ENCODE measurements at places on chromosomes 11 and 22.

DNA sequence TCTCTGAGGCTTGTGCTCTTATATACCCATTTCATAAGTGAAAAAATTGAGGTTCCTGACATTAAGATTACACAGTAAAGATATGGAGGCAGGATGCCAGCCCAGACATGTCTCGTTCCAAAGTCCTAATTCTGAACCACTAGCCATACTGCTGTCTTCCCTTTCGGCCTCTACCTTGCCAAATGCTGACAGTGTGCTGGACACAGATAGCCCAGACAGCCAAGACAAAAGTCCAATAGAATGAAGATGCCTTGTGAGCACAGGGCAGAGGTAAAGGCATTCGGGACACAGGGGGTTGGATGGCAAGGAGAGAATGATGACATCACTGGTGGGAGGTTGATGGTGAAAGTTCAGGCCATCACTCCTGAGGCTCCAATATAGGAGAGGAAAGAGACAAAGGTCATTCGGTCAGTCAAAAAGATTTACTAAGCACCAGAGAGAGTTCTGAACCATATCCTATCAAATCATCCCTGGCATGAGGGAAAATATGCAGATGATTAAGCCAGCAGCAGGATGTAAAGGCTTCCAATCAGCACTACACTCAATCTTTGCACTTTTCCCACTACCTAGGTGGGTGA lies 174.0 kb upstream of the MTMR2 start:
- no peak for DNase-seq

DNA sequence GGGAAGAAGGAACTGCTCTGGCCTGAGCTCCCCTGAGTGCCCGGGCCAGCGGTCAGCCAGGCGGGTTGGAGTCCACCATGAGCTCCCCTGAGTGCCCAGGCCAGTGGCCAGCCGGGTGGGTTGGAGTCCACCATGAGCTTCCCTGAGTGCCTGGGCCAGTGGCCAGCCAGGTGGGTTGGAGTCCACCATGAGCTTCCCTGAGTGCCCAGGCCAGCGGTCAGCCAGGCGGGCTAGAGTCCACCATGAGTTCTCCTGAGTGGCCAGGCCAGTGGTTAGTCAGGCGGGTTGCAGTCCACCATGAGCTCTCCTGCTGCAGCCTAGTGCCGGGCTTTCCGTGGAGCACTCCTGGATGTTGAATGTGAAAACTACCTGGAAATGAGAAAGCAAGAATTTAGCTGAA lies 844.0 kb downstream of the TBC1D22A start:
- no peak for DNase-seq

DNA sequence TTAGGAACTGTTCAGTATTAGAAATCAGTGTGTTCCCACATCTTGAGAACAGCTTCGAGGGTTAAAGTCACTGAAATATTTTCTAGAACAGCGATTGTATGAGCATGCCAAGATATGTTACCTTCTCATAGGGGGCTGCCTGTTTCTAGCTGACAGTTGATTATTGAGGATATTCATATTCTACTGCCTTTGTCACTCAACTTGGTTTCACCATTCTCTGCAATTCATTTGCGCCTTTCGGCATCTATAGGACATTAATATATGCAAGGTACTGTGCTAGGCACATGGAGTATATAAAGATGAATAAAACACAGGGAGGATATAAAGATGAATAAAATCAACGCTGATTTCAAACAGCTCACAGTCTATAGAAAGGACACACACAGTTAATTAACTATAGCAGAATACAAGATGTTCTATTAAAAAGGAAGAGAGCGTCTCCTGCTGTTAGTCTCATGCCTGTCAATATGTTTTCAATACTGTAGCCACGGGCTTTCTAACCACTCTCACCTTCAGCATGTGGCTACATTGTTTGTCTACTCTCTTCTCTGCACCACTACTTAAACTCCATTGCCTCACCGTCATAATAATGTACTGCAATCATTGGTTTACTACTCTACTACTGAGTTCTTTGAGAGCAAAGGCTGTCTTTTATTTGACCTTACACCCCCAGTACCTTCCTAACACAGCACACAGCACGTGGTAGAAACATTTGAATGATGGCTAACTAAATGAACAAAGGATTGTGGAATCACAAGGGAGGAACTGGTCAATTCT lies 81.9 kb downstream of the RAB30 start:
- DNase-seq: no peak

DNA sequence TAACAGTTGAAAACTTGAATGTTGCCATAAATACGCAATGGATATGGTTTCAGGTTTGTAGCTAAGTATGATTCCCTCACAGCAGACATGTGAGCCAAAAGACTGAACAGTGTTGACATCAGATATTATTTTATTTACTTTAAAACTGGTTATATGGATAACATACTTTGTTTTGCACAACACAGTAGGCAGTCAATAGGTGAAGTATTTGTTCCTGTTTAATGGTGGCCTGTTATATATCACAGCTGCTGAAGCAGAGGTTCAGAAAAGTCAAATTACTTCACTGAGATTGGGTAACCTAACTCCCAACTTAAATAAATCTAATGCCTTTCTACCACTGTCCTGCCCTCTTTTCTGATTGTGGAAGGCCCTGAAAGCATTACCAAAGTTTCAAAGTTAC lies 44.6 kb downstream of the YAP1 start:
- no peak for DNase-seq

DNA sequence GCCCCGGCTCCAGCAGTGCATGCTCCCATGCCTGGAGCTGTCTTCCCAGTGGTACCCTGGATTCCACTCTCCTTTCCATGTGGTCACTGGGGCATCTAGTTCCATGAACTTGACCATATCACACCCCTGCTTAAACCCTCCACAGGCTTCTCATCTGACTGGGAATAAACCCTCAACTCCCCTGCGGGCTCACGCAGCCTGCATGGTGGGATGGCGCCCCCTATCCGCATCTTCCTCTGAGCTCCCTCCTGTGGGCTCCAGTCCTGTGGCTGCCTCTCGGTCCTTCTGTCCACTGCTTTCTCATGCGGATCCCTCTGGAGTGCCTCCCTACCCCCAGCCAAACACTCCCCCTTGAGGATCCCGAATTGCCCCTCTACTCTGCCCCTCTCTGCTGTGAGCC lies 41.4 kb upstream of the TTLL12 start:
- no peak for DNase-seq
